ENCODE measurements at places on chromosomes 2 and 18. TPM values are rescaled to one million over a fixed set of nuclear protein-coding genes. Genes with fewer than 3 reads are reported as not detected.

SLC20A1 gene
- 139 TPM for total RNA-seq

HOXD3 gene
- total RNA-seq, result 0.20 TPM

NRBP1 gene
- total RNA-seq, result 138 TPM

FNDC4 gene
- 3.7 TPM for total RNA-seq

DLX1 gene
- total RNA-seq, result 3.2 TPM

EVX2 gene
- not detected for total RNA-seq

MAB21L4 gene
- total RNA-seq, result 0.20 TPM

ACYP2 gene
- total RNA-seq, result 7.5 TPM

ANKRD36C gene
- total RNA-seq, result 6.9 TPM

STK36 gene
- 12.4 TPM for total RNA-seq

ABCG8 gene
- not detected for total RNA-seq

ZBTB7C gene
- 0.17 TPM for total RNA-seq

EXOC6B gene
- 7.1 TPM for total RNA-seq

SULT1C4 gene
- not detected for total RNA-seq

FOXD4L1 gene
- 0.31 TPM for total RNA-seq

VIL1 gene
- total RNA-seq, result 0.20 TPM

TNFAIP6 gene
- total RNA-seq, result 1.2 TPM

G6PC2 gene
- total RNA-seq, result not detected

DSG2 gene
- total RNA-seq, result 57.5 TPM

HOXD13 gene
- total RNA-seq, result 0.27 TPM

FAM237A gene
- total RNA-seq, result not detected

CHCHD5 gene
- 61.5 TPM for total RNA-seq

ALKAL2 gene
- not detected for total RNA-seq

CRYGD gene
- not detected for total RNA-seq

GAD1 gene
- total RNA-seq, result 0.76 TPM

ARHGEF4 gene
- total RNA-seq, result 7.4 TPM

RSAD2 gene
- 0.53 TPM for total RNA-seq

VWC2L gene
- total RNA-seq, result not detected

SLC16A14 gene
- total RNA-seq, result 0.83 TPM

RASGRP3 gene
- 1.1 TPM for total RNA-seq

METAP1D gene
- total RNA-seq, result 2.7 TPM

USP40 gene
- 28.6 TPM for total RNA-seq

TMEM163 gene
- total RNA-seq, result 0.10 TPM

TCF23 gene
- not detected for total RNA-seq

SLC4A5 gene
- 0.07 TPM for total RNA-seq

SEPTIN2 gene
- 264 TPM for total RNA-seq

CCDC102B gene
- 0.49 TPM for total RNA-seq

REG3G gene
- not detected for total RNA-seq

DIPK1C gene
- total RNA-seq, result not detected

CDH7 gene
- not detected for total RNA-seq
